ENCODE measurements at places on chromosomes 3 and 15.
A peak's percentile ranks its signal among the peaks of the same experiment; 100 is the strongest.

DNA sequence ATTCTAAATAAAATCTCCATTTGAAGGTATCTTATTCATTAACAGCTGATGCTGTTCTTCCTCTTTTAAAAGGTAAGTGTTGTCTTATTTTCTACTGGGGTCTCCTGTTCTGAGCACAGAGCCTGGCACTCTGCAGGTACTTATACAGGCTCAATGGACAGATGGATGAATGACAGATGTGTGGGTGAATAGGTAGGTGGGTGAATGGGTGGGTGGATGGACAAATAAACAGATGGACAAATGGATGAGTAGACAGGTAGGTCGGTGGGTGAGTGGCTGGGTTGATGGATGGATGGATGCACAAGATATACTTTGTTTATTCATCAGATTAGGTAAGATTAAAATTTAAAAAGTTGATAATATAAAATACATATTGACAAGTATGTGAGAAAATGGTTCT is 53.5 kb downstream of the SLC41A3 start:
- DNase-seq = peak; percentile 19

- no peak for DNase-seq
These were observed 1.1 kb downstream of the HERC1 start for GRCh38 chr15:63832620-63833019.

DNA sequence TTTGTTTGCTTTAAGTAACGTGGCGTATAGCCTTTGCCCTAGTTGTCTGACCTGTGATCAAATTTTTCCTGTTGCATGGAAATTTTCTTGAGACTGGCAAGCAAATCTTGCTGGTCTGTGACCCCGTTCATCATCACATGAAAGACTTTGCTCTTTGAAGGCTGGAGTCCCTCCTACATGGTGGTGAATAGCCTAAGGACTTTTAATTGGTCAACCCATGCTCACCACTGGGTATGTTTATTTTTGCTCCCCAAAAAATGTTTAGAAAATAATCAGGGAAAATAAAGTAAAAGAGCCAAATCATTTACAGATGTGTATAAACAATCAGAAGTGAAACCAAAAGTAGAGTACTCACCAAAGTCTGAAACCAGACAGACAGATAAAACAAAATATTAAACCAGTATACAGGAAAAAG is 1075.3 kb upstream of the ALCAM start:
- no peak for DNase-seq

DNA sequence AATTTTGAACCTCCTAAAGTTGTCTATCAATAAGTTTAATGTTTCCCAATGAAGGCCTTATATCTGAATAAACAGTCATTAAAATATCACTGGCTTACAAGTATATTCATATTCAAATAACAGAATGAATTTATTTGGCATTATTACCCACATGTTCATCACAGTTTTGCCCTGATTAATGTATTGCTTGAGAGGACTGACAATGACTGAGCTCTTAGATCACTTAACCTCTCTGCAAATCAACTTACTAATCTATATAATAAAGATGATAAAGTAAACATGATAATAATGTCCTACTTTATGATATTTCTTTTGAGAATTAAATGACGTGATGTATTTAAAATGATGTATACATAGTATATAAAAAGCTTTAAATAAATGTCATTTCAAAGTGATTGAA is 532.0 kb upstream of the GBE1 start:
- DNase-seq = no peak

GRCh38 chr3:9399746-9400145 is 2.3 kb downstream of the SETD5 start:
- DNase-seq = peak; percentile 77

GRCh38 chr3:123658118-123658851 is 73.4 kb upstream of the HACD2 start:
- no peak for DNase-seq

DNA sequence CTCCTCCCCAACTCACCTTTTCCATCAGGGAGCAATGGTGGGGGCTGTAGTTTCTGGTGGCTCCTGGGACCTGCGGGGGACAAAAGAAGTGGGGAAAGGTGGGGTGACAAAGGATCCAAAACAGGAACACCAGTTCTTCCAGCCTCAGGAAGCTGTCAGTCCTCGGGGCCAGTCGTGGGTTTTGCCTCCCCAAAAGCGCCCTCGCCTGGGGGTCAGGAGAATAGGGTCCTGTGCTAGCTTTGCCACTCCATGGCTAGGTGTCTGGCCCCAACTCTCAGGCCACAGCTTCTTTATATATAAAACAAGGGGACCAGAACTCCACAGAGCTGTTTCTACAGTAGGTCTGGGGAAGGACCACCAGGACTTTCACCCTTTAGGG is 4.0 kb downstream of the CCDC9B start:
- DNase-seq = no peak

All from NCI-H524 treated with DMSO at 0.1 percent for 48 hours (cell line).